ENCODE measurements at places on chromosomes 4 and X. TPM values are rescaled to one million over a fixed set of nuclear protein-coding genes. Genes with fewer than 3 reads are reported as not detected.

AKAP14 gene
- total RNA-seq: not detected

GRCh38 chrX:96722781-96723180 lies 38.1 kb downstream of the DIAPH2 start:
- no peak for DNase-seq

SLC9B1 gene
- total RNA-seq: 0.37 TPM

UTP3 gene
- total RNA-seq: 27.1 TPM

GJB1 gene
- not detected for total RNA-seq

- DNase-seq: no peak
Measured at GRCh38 chrX:68659786-68660185, 12.3 kb downstream of the STARD8 start.

CXorf49 gene
- total RNA-seq: not detected

ASB12 gene
- not detected for total RNA-seq

DNA sequence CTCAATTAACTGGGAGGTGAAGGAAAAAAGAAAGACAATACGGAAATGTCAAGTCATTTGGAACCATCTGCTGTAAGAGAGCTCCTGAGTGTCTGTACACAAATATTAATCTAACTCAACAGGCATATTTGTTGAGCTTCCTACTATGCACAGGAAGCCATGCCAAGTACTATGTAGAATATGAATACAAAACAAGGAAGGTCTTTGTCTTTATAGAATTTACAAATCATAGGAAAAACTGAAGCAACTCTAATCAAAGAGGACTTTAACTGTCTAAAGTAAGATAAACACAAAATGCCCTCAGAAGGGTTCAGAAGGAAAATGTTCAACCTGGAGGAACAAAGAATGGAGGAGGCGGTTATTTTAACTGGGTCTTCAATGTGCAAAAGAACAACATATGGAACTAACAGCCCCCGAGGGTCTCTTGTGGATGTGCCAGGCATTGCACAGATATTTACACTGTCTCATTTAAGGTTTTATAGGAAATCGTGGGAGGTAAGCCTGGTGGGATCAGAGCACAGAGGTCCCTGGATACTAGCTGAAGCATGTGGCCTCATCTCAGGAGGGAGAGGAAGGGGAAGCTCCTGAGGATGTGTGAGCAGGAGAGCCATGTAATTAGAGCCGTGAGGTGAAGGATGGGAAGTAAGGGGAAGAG lies 5.8 kb downstream of the FAM114A1 start:
- DNase-seq: no peak

DNA sequence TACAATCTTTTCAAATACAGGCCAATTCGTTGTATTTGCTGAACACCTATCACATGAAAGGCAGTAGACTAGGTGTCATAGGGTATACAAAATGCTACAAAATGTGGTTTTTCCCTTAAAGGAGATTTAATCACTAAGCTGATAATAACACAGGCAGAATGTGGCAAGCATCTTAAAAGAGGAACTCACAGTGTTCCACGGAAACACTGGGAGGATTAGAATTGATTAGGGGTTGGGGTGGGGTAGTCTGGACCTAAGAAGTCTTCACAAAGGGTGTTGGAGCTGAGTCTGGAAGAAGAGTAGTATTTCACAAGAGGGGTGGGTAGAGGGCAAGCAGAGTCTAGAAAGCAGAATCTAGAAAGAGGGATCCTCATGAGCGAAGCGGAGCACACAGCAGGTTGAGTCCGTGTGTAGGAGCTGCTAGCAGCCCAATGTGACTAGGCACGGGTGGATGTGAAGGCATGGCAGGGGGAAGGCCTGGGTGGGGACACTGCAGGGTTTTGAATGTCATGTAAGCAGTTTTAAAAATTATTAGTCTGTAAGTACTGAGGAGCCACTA lies 123.6 kb downstream of the MGST2 start:
- DNase-seq: no peak

GRCh38 chr4:65241257-65241997 lies 428.9 kb downstream of the EPHA5 start:
- DNase-seq: no peak

DNA sequence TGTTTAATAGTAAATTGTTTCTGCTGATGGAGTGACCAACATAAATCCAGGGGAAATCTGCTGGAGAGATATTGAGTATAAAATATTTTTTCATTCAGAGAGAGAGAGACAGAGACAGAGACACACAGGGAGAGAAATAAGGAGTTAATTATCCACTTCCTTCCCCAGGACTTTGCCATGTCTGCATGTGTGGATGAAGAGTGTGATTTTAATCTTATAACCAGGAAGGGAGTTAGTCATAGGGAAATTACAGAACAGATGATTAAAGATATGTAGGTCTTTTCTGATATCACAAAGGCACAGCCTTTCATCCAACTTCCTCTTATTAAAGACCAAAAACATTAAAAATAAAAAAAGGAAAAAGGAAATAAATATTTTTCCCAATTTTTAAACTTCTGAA lies 526.3 kb downstream of the SPRY1 start:
- no peak for DNase-seq

DNA sequence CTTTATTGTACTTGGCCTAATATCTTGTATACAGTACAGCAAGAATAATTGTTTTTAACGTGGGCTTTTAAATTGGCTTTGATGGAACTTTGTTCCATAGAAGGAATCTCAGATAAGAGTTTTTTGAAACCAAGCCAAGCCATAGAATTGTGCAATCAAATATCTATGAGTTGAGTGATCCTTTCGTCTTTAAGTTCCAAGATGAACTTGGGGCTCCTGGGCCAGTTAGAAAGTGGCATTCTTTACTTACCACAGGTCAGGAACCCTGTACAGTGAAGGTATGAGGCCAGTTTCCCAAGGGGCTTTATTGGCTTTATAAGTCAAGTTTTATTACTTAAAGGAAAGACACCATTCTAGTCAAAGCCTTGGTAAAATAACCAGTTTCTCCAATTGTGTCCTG lies 2104.2 kb downstream of the PCDH7 start:
- no peak for DNase-seq

GRCh38 chr4:126552321-126552720 lies 1080.4 kb upstream of the INTU start:
- no peak for DNase-seq

GRCh38 chr4:123415576-123415975 lies 19.0 kb downstream of the SPRY1 start:
- DNase-seq: no peak

SOD3 gene
- total RNA-seq: 42.3 TPM

TXK gene
- 2.7 TPM for total RNA-seq

GRCh38 chr4:145423017-145423708 lies 58.5 kb upstream of the SMAD1 start:
- no peak for DNase-seq

- no peak for DNase-seq
Measured at GRCh38 chr4:955161-955921, 18.0 kb downstream of the DGKQ start.

ETDB gene
- total RNA-seq: not detected

PPEF2 gene
- not detected for total RNA-seq

DNAJB14 gene
- 45.2 TPM for total RNA-seq

DNA sequence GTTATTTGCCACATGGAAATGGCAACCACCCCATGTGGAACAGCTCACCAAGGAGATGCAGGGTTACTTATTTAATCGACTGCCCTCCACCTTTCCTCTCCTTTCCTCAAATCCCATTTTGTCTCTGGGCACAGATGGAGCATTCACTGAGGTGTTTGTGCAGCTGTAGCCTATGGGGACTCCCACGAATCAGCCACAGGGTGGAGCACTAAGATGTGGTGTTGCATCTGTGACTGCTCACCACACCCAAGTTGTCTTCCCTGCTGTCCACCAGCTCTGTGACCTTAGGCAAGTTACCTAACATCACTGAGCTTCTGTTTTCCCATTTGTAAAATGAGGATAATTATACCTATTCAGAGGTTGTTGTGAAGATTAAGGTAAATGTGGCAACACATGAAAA lies 252.4 kb upstream of the CPEB2 start:
- no peak for DNase-seq

DNA sequence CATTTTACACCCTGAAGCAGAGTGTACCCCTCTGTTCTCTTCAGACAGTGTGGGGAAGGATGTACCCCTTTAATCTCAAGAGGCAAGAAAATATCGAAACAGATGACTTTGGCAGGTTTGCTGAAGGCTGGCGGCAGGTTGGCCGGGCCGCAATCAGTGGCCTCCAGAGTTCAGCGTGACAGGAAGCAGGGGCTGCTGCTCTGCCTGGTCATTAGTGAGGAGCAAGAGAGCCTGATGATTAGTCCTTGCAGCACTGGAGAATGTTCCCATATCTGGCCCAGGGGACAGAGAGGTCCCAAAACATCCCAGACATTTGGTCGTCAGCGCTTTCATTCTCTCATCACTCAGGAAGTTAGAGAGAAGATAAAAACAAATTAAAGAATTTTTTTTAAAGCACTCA lies 352.8 kb downstream of the SPRY1 start:
- no peak for DNase-seq

ANXA3 gene
- 92.7 TPM for total RNA-seq

- no peak for DNase-seq
Measured at GRCh38 chr4:6875431-6875831, 34.2 kb upstream of the TBC1D14 start.

DNA sequence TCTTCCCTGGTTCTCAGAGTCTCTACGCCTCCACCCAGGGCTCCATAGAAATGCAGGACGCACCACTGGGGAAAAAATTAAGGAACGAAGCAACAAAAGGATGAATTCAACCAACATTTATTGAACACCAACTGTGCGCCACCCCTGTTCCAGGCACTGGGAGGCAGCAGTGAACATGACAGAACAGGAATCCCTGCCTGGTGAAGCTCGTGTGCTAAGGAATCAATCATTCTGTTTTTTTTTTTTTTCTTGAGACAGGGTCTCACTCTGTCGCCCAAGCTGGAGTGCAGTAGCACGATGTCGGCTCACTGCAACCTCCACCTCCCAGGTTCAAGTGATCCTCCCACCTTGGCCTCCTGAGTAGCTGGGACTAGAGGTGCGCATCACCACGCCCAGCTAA lies 1.9 kb upstream of the FTSJ1 start:
- no peak for DNase-seq

GRCh38 chr4:112765317-112765974 lies 128.5 kb downstream of the LARP7 start:
- no peak for DNase-seq

- DNase-seq: no peak
Measured at GRCh38 chr4:155559915-155560314, 106.7 kb upstream of the GUCY1A1 start.

DNA sequence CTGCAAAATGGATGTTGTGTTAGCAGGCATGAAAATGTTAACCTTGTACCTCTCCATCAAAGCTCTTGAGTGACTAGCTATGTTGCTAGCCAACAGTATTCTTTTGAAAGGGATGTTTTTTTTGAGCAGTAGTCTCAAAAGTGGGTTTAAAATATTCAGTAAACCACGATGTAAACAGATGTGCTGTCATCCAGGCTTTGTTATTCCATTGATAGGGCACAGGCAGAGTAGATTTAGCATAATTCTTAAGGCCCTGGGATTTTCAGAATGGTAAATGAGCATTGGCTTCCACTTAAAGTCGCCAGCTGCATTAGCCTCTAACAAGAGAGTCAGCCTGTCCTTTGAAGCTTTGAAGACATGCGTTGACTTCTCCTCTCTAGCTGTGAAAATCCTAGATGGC lies 18.4 kb downstream of the FGF2 start:
- DNase-seq: no peak

- no peak for DNase-seq
Measured at GRCh38 chr4:160537681-160538080, 1434.8 kb downstream of the RAPGEF2 start.

MAGEC1 gene
- total RNA-seq: not detected

BTK gene
- 7.7 TPM for total RNA-seq

RGN gene
- total RNA-seq: 3.2 TPM

GRCh38 chrX:11478026-11478425 lies 184.8 kb downstream of the AMELX start:
- no peak for DNase-seq

FGFR3 gene
- total RNA-seq: 1.3 TPM

PPEF1 gene
- not detected for total RNA-seq

DNA sequence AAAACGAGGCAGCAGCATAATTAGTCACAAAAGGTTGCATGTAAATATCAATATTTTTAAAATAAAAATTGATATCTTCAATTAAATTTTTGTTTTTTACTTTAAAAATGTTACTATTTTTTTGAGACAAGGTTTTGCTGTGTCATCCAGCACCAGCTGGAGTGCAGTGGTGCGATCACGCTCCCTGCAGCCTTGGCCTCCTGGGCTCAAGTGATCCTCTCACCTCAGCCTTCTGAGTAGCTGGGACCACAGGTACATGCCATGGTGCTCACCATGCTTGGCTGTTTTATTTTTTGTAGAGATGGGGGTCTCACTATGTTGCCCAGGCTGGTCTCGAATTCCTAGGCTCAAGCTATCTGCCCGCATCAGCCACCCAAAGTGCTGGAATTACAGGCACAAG lies 96.8 kb upstream of the FRAS1 start:
- no peak for DNase-seq

GRCh38 chr4:4339504-4340085 lies 47.3 kb upstream of the NSG1 start:
- no peak for DNase-seq

- DNase-seq: no peak
Measured at GRCh38 chr4:7075962-7076695, 8.3 kb upstream of the GRPEL1 start.
